Ammon's horn (tissue), 1 donor: ENCODE measurements at places on chromosomes 7 and 10.

DNA sequence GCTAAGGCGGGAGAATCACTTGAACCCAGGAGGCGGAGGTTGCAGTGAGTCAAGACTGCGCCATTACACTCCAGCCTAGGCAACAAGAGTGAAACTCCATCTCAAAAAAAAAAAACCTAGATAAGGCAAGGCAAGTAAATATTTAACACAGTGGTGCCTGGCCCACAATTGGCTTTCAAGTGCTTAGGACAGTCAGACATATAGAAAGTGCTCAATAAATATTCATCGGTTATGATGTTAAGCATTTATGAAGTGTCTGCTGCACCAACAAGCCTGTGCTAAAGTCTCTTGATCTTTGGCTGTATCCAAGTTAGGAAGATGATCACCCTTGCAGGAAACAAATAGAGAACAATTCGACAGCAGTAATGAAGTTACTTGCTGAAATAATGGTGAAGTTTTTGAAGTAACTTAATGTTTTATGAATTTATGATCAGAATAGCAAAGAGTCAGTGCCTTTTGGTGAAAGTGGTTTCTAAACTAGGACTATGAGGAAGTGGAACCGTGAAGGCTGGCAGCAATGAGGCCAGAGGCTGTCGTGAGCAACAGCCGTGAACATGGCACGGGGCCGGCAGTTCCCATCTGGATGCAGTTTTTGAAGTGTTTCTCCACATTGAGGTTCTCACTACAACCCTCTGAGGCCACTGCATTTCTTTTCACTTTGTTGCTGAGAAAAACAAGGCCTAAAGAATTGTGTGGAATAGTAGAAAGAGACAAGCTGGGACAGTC is 48.1 kb upstream of the GATA3 start:
- no peak for DNase-seq

DNA sequence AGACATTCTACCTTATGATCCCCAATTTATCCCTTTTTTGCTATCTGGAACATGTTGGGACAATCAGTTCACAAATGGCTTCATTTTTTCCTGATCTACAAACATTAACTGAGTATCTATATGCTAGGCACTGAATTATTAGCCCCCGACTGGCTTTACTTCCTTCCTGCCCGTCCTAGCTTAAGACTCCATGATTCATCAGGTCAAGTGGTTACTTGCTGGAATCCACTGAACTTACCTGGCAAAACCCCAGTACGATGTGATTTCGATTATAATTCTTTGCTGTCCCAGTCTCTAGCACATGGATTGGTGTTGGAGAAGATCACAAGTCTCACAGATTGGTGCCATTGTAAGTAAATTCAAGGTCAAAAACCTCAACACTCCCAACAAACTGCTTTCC is 77.1 kb downstream of the ORC5 start:
- DNase-seq: no peak

- DNase-seq: no peak
Observed at GRCh38 chr10:72561745-72562166, 64.1 kb downstream of the MICU1 start.

- peak; percentile 60 for DNase-seq
Observed at GRCh38 chr10:133379801-133380666, 972 bp downstream of the PAOX start.

DNA sequence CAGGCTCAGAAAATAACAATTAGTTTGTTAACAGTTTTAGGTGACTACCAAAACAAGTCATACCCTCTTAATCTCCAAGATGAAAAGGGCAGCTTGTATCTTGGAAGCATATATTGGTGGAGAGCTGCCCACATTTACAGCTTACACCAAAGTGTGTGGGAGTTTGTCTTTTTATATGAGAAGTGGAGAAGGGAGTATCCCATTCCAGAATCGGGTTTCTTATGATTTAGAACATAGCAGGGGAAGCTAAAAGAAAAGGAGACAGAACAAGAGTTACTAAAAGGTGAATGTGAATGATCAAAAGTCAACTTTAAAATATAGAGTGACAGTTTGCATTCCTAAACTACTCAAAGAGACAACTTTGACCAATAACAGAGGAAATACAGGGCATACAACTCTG is 338.6 kb upstream of the VWC2 start:
- no peak for DNase-seq
